ENCODE measurements at places on chromosomes 4 and X. TPM values are rescaled to one million over a fixed set of nuclear protein-coding genes. Genes with fewer than 3 reads are reported as not detected.

DNA sequence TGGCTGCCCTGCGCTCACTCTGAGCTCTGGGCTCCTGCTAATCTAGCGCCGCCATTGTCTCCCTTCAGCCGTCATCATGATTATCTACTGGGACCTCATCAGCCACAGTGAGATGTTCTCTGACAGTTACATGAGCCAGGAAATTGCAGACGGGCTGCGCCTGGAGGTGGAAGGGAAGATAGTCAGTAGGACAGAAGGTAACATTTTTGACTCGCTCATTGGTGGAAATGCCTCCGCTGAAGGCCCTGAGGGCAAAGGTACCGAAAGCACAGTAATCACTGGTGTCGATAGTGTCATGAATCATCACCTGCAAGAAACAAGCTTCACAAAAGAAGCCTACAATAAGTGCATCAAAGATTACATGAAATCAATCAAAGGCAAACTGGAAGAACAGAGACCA is 21.8 kb upstream of the PIN4 start:
- DNase-seq: no peak
- no peaks in the 10 kb centered on the region for H3K4me1 ChIP-seq
- no peak overlapping the region for H3K4me3 ChIP-seq
- H3K27me3 ChIP-seq: no peaks in the 10 kb centered on the region
- no peak overlapping the region for H3K27ac ChIP-seq

DNA sequence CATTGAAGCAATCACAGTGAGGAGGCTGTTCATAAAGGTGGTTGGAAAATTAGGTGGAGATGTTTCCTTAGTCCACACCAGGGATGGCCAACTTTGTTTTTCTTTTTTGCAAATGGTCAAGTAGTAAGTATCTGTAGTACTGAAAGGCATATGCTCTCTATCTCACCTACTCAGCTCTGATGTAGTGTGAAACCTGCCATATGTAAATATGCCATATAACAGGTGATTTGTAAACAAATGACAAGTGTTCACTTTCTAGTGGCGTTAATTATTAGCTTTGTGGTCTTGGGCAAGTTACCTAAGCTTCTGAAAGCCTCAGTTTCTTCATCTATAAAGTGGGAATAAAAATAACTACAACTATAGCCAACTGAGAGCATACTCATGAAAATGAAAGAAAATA is 421.4 kb upstream of the LCORL start:
- H3K27ac ChIP-seq: no peak overlapping the region
- H3K4me1 ChIP-seq: no peaks in the 10 kb centered on the region
- H3K4me3 ChIP-seq: no peak overlapping the region
- no peaks in the 10 kb centered on the region for H3K27me3 ChIP-seq
- no peak for DNase-seq

The PDZD4 gene
- 4.4 TPM for total RNA-seq

The STAP1 gene
- 0.78 TPM for total RNA-seq

GRCh38 chr4:146787731-146788130 is 149.0 kb downstream of the POU4F2 start:
- no peak overlapping the region for H3K27ac ChIP-seq
- no peaks in the 10 kb centered on the region for H3K36me3 ChIP-seq
- H3K4me1 ChIP-seq: no peaks in the 10 kb centered on the region
- no peak for DNase-seq

The POLN gene
- 3.2 TPM for total RNA-seq

The WDFY3 gene
- 116 TPM for total RNA-seq

The BEX2 gene
- total RNA-seq: not detected

The PNMA5 gene
- not detected for total RNA-seq

The MAGEA4 gene
- total RNA-seq: not detected

DNA sequence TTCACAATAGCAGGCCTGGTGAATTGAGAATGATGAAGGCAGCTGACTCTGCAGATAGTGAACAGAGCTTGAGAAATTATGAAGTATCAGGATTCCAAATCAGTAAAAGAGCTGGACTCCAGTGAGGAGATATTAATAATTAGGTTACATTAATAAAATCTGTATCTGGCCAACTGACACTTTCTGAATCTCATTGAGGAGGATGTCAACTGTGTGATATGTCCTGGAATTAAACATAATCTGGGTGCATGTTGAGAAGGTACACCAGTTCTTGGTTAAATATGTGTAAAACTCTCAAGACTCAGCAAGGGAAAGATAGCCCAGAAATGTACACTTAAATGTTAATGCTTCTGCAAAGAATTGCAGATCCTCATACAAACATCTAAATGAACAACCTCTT is 177.8 kb upstream of the SFRP2 start:
- no peaks in the 10 kb centered on the region for H3K4me1 ChIP-seq
- H3K27me3 ChIP-seq: no peaks in the 10 kb centered on the region
- H3K27ac ChIP-seq: no peak overlapping the region
- DNase-seq: no peak
- H3K4me3 ChIP-seq: no peak overlapping the region
- no peaks in the 10 kb centered on the region for H3K36me3 ChIP-seq

DNA sequence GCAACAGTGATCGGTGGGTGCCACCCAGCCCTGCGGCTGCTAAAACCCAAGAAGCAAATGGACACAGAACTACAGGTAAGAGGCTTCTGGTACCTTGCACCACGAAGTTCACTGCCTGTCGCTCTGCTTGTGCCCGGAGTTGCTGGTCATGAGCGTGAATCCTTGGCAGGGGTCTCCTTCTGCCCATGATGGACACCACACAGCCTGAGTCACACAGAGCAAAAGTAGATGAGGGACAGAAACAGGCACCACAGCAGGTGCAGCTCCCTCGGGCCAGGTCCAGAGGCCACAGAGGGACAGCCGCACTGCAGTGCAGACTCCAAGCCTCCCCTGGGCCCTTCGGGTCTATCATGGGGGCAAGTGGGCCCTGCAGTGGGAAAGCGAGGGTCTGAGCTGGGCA is 22.4 kb downstream of the NAT8L start:
- no peak overlapping the region for H3K27ac ChIP-seq
- H3K36me3 ChIP-seq: no peaks in the 10 kb centered on the region
- no peak overlapping the region for H3K4me3 ChIP-seq
- DNase-seq: no peak

DNA sequence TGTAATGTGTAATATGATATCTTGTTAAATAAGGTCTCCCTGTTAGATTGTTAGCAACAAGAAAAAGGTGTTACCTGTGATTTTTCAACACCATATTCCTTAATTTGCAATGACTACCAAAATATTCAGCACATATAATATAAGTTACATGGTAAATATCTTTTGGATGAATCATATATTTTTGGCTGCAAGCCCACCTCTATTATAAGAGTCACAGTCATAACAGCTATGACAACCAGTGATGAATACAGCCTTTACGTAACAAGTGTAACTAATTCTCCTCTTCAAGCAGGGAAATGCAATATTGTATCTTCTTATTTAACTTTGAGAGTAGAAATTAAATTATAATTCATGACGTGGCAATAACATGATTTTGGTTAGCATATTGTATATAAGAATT is 187.0 kb downstream of the NLGN4X start:
- H3K4me1 ChIP-seq: no peaks in the 10 kb centered on the region
- H3K27me3 ChIP-seq: no peaks in the 10 kb centered on the region
- H3K4me3 ChIP-seq: no peak overlapping the region
- H3K36me3 ChIP-seq: no peaks in the 10 kb centered on the region

- no peak for DNase-seq
- no peaks in the 10 kb centered on the region for H3K36me3 ChIP-seq
- no peaks in the 10 kb centered on the region for H3K27me3 ChIP-seq
- no peak overlapping the region for H3K27ac ChIP-seq
These were observed 33.8 kb upstream of the EGFL6 start for GRCh38 chrX:13535376-13536165.

The EVC gene
- total RNA-seq: 88.5 TPM

DNA sequence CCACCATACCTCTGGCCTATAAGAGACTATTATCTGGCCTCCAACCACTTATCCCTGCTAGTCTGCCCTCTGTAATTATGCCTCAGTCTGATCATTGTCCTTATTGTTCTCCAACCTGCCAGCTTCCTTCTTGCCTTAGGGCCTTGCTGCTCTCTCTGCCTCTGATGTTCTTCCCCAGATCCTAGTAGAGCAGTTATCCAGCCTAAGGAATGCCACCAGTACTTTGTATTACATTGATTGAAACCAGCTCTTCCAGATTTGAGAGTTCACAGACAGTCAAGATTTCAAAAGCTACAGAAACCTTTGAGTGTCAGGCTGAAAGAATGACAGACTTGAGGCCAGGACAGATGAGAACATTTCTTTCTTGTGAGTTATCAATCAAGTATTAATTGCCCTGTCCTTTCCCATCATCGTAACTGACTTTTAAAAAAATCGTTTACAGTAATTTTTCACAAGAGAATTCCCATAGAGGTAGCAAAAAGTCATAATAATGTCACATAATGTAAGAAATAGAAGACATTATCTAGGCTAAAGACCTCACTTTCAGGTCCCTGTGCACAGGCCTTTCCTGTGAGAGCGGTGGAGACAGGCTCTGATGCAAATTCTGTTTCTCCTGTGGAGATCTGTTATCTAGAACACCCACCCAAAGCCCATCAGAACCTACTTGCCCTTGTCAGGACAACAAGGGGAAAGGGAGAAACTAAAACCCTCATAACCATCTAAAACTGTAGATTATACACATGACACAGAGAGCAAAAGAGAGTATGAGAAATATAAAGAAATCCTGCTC is 64.1 kb upstream of the GUCY1A1 start:
- no peaks in the 10 kb centered on the region for H3K4me1 ChIP-seq
- DNase-seq: no peak
- no peak overlapping the region for H3K27ac ChIP-seq
- no peak overlapping the region for H3K4me3 ChIP-seq
- H3K36me3 ChIP-seq: no peaks in the 10 kb centered on the region
- H3K27me3 ChIP-seq: no peaks in the 10 kb centered on the region

The DGKK gene
- not detected for total RNA-seq

- H3K36me3 ChIP-seq: no peaks in the 10 kb centered on the region
- H3K27me3 ChIP-seq: no peaks in the 10 kb centered on the region
- no peak overlapping the region for H3K4me3 ChIP-seq
- no peaks in the 10 kb centered on the region for H3K4me1 ChIP-seq
These were observed 81.0 kb upstream of the ZDHHC15 start for GRCh38 chrX:75603833-75604232.

The PLP1 gene
- total RNA-seq: 14.8 TPM
